ENCODE measurements at places on chromosomes 1 and 21.

DNA sequence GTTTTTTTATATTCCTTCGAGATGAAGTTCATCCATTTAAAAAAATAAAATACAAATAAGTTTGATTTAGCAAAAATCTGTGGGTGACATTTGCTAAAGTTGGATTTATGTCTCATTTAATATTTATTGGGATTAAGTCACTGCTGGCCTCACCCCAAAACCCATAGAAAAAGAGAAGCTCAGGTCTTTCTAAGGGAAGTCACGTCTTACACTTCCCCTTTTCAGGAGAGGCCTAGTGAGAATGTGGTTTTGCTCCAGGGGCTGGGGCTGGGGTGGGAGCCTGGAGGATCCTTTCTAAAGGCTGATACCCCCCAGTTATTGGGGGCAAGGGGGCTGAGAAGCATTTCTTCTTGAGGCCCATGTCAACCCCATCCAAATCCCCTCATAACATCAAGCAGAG lies 300.3 kb downstream of the DSCAM start:
- no peak for DNase-seq

GRCh38 chr1:37596182-37596667 lies 488 bp upstream of the GNL2 start:
- no peak for DNase-seq

DNA sequence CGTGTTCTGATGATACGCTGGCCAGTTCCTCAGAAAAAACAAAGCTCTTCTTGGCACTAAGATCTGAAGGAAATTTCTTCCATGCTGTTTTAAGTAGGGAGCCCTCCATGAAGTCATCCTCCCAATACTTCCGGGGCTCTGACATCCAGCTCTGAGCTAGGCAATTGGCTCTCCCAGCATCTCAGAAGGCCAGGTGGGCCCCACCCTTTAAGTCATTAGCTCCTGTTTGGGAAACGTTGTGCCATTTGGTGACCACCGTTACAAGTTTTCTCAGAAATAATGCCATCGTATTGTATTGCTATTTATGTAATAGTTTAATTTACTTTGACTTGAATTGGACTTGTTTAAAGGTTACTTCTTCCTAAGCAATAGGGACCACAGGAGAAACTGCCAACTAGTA lies 130.3 kb upstream of the EDN2 start:
- DNase-seq = no peak

DNA sequence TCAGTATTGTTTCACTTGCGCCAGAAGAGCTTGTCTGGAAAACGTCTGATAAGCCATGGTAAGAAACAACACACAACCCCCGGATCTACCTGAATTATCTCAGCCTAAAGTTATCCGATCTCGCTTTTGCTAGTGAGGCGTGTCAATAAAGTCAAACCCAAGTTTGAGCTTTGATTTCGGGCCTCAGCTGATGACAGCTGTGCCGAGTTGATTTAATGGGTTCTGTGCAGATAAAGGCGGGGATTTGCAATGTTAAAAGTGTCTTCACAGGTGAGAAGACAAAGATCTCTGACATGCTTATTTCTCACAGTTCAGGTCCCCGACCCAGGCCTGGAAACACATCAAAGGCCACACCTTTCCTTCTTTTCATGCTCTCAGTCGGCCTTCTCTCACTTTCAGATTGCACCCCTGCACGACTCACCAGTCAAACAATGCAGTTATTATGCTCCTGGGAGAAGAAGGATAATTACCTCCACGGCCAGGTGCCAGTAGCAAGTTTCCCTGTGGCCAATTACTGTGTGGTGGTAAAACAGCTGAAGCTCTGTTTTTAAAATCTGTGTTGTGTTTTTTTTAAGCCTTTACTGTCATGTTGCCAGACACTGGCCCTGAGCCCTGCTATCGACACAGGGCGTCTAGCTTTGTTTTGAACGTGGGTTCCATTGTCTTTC lies 245.3 kb upstream of the RUNX1 start:
- no peak for DNase-seq

- DNase-seq = no peak
Observed at GRCh38 chr21:35273333-35273732, 224.2 kb upstream of the RUNX1 start.

DNA sequence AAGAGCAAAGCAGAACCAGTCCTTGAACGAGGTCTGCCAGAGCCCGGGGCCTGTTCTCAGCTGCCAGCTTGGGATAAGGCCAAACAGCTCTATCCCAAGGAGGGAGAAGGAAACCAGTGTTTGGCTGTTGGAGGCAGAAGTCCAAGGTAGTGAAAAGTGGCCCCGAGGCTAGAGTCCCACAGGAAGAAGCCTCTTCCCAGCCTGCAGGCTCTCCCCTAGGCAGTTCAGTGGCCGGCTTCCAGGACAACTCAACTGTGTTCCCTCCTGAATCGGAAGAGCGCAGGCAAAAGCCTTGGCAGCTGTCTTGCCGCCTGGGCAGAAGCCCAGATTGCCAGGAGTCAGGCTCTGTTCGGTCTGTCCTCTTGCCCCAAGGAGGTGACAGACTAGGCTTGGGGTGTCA lies 19.3 kb downstream of the QSOX1 start:
- no peak for DNase-seq

GRCh38 chr1:118963138-118963455 lies 25.0 kb downstream of the TBX15 start:
- no peak for DNase-seq

DNA sequence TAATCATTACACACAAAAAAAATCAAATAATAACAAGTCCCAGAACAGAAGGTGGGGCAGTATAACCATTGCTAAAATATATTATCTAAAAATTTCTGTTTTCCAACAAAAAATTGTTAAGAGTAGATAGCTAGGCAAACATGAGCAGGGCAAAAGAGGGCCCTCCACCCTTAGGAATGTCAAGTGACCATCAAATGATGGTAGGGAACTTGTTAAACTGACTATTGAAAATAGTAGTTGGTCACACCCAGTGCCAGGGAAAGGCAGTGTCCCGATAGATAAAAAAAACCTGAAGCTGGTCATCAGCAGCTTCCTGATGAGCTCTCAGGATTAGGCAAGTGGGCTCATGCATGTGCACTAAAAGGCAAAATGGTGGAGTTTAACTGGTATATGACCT lies 18.4 kb upstream of the COP1 start:
- no peak for DNase-seq

GRCh38 chr1:92882819-92883218 lies 51.0 kb downstream of the RPL5 start:
- peak; percentile 26 for DNase-seq

DNA sequence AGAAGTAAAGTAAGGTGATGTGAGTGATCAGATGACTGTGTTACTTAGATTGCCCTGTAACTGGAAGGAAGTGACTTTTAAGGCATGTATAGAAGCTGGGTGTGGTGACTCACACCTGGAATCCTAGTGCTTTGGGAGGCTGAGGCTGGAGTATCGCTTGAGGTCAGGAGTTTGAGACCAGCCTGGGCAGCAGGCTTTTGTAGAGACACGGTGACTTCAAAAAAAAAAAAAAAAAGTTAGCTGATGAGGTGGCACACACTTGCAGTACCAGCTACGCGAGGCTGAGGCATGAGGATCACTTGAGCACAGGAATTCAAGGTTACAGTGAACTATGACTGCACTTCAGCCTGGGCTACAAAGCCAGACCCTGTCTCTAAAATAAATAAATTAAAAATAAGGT lies 2.3 kb upstream of the USP16 start:
- peak; percentile 62 for DNase-seq

- no peak for DNase-seq
Observed at GRCh38 chr1:211633524-211633846, 41.9 kb downstream of the NEK2 start.

- peak; percentile 8 for DNase-seq
Observed at GRCh38 chr21:22280851-22281250, 1282.6 kb downstream of the NCAM2 start.

- DNase-seq = no peak
Observed at GRCh38 chr1:230379928-230380327, 46.2 kb downstream of the PGBD5 start.

GRCh38 chr21:45945868-45946210 lies 35.7 kb upstream of the COL6A1 start:
- no peak for DNase-seq

- DNase-seq = peak; percentile 60
Observed at GRCh38 chr1:85898861-85899260, 190.6 kb upstream of the ZNHIT6 start.

DNA sequence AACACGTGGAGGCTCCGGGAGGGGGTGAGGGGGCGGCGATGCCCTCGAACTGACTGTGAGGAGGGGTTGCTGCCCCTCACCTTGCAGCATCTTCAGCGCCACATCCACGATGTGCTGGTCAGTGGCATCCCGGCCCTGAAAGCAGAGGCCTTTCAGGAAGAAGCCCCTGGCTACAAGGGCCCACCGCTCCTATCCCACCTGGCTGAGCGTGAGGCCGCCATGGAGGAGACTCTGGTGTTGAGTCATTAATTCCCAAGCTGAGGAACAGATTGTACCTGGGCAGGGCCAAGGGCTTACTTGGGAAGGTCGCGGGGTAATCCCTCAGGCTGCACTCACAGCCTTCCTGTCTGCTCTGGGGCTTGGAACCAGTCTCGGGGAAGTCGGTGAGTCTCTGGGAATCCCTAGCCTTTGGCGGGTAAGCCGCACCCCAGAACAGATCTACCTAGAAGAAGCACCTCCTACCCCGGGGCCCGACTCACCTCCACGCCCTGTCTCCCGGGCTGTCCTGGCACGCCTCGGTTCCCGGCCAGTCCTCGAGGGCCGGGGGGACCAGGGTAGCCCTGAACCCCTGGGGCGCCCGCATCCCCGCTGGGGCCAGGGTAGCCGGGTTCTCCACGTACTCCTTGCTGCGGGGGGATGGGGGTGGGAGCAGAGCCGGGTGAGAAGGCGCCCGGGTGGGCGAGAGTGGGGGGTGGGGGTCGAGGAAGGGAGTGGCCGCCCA lies 13.9 kb downstream of the COL9A2 start:
- DNase-seq = no peak

DNA sequence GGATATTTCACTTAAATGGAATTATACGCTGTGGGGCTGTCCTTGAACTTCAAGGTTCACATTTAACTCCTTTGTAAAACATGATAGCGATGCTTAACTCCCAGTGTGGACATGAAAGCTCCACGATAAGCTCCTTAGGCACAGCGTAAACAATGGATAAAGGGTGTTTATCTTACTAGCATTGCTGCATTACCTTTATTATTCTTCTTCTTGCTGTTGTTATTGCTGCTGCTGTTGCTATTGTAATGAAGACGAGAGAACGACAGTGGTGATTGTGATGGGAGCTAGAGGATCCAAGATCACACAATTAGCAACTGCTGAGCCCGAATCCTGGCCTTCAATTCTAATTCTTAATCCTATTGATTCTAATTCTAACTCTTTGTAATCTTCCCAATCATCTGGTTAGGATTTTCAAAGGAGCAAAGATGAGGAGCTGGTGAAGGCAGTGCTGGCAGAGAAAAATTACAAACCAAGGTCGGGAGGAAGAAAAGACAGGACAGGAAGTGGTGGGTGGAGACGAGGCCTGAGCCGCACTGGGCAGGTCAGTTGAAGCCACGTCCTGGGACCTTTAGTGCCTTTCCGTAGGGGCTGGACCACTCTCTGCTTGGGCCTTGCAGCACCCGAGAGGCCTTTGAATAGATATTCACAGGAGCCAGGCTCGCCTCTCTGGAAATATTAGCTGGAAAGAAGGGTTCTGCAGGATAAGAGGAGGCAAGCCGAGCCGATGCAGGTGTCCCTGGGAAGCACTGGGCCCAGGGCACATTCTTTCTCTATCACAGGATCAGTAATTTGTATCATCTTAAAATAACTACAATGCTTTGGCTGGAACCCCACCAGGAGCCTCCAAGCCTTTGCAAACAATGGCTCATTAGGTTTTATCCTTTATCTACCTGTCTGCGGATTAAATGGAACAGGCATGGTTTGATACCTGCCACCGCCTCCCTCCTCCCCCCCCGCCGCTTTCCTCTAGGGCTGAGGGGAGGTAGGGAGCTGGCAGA lies 571.6 kb downstream of the AJAP1 start:
- DNase-seq = no peak

- DNase-seq = peak; percentile 97
Observed at GRCh38 chr1:85850238-85850637, 142.0 kb upstream of the ZNHIT6 start.

DNA sequence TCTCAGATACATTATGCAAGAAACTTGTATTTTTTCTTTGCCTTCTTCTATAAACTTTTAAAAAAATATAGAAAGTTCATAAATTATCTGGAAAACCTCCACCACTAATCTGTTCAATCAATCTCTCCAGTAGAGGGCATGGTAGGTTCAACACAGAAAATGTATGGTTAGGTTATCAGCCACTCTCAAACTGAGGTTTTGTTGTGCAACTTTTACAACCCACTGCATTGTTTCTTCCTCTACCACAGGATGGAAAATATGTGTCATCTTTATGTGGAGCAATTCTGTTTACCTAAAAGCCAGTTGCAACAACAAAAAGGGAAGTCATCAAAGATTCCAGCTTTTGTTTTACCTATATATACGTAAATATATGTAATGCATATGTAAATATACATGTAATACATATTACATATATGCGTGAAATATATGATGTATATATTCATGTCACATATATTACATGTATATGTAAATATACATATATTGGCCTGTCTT lies 3.0 kb upstream of the RGS2 start:
- DNase-seq = peak; percentile 94

DNA sequence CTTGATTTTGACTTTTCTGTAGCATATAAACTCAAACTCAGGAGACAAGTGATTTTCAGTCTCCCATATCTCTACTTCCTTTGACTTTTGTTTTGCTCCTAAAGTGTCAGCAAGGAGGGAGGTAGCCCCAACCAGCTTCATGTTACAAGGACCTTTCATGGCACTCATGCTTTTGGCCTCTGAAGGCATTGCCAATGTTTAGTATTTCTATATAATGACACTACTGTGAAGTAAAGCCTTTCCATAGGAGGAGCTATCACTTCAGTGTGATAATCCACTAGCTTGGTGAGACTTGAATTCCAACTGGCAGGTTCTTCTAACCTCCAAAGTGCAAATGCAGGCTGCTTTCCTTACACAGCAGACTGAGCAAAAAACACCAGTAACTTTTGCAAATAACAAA lies 14.4 kb downstream of the COLGALT2 start:
- no peak for DNase-seq

- DNase-seq = no peak
Observed at GRCh38 chr1:62327360-62328055, 8.3 kb upstream of the KANK4 start.

GRCh38 chr1:15522551-15522950 lies 1.5 kb downstream of the CASP9 start:
- DNase-seq = no peak

DNA sequence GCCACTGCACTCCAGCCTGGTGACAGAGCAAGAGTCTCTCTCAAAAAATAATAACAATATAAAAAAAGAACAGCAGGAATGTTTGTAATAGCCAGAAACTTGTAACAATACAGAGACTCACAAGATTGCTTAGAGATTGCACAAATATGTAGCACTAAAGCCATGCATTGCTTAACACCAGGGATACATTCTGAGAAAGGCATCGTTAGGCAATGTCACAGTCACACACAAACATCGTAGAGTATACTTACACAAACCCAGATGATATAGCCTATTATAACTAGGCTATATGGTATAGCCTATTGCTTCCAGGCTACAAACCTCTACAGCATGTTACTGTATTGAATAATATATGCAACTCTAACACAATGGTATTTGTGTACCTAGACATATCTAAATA lies 45.3 kb downstream of the GPATCH2 start:
- DNase-seq = no peak
